DMS 273 treated with DMSO at 0.1 percent for 48 hours (cell line): ENCODE measurements at places on chromosomes 2 and 18.

DNA sequence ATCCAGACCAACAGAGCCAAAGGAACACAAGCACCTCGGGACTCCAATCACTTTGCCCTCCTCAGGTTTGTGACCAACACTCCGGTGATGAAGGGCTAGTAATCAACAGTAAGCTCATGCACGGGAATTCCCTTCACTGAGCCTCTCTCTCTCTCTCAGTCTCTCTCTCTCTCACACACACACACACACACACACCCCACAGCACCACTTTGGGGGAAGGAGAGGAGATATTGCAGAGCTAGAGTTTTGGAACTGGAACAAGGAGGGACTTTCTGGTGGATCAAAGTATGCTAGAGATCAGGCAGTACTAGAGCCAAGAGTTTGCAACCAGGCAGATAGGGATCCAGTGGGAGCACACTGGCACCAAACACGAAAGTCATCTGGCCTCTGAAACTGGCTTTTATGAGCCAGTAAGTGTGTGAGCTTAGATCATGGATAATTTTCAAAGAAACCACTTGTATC, 98.7 kb downstream of the ANKRD44 start:
- DNase-seq, result no peak

DNA sequence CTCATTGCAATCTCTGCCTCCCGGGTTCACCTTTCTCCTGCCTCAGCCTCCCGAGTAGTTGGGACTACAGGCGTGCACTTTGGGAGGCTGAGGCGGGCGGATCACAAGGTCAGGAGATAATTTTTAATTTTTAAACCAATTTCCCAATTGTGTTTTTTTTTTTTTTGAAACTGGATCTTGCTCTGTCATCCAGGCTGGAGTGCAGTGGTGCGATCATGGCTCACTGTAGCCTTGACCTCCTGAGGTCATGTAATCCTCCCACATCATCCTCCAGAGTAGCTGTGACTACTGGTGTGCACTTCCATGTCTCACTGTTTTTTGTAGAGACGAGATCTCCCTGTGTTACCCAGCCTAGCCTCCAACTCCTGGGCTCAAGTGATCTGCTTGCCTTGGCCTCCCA, 49.3 kb downstream of the GLS start:
- no peak for DNase-seq

GRCh38 chr2:113012436-113013335, 7.4 kb downstream of the IL36A start:
- DNase-seq, result no peak

DNA sequence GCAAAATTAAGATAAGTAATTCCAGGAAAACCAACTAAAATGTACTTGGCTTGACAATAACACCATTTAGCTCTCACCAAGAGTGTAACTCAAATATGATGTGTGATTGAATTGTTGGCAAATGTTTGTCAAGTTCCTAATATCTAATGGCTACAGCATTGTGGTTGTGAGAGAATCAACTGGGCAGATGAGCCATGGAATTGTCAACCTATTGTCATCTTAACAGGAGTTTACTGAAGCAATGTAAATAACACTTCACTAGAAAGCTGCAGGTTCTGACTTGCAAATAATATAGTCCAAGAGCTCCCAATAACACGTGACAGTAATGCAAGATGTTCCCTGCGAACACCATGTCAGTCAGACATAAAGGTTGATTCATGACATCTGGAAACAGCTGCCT, 495.2 kb upstream of the MEIS1 start:
- DNase-seq, result no peak

DNA sequence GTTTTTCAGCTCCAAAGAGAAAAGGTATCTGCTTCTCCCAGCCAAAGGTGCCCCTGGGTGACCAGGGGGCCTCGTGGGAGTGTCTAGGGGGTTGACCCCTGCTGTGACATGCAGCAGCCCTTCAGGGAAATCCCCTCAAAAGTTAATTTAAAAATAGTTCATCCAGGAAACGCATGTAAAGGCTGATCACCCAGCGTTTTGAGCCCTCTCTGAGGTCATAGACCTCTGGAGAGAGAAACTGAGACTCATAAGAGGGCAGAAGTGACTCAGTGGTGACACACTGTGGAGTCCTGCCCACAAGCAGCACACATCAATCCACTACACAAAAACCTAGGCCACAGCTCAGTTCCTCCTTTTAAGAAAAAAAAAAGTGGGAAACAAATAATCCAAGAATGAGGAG, 11.9 kb downstream of the GAL3ST2 start:
- no peak for DNase-seq

DNA sequence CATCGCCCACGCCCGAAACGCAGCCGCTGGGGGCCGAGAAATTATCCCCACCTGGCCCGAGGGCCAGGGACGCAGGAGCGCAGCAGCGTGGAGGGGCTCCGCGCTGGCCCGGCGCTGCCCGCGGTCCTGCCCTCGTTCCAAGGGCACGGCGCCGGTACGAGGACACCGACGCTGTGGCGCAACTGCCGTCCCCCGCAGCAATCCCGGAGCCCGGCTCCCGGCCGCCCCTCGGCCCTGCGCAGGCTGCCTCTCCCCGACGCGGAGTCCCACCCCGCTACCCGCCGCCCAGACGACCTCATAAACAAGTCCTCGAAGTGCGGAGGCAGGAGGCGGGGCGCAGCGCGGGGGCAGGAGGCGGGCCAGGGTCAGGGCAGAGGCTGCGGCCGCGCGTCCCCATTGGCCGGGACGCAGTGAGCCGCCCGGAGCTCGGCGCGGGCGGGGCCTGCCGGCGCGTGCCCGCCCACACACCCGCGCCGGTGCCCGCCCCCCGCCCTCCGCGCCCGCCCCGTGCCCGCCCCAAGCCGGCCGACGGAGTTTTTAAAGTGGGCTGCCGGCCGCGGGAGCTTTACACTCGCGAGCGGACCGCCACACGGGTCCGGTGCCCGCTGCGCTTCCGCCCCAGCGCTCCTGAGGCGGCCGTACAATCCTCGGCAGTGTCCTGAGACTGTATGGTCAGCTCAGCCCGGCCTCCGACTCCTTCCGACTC, at the start of gene EPAS1:
TSS of gene EPAS1 (plus strand) at position 568 of the 706 bp plus-strand sequence. CDS start 505 bp downstream, outside the sequence.
- peak; percentile 44 for DNase-seq

- DNase-seq, result no peak
Measured at GRCh38 chr2:187918996-187919821, 365.0 kb upstream of the TFPI start.

- DNase-seq, result no peak
Measured at GRCh38 chr2:167943897-167944296, 303.5 kb downstream of the STK39 start.

- no peak for DNase-seq
Measured at GRCh38 chr18:54531402-54532065, 59.5 kb upstream of the DYNAP start.

- DNase-seq, result no peak
Measured at GRCh38 chr2:45093181-45093580, 83.9 kb upstream of the SIX2 start.

DNA sequence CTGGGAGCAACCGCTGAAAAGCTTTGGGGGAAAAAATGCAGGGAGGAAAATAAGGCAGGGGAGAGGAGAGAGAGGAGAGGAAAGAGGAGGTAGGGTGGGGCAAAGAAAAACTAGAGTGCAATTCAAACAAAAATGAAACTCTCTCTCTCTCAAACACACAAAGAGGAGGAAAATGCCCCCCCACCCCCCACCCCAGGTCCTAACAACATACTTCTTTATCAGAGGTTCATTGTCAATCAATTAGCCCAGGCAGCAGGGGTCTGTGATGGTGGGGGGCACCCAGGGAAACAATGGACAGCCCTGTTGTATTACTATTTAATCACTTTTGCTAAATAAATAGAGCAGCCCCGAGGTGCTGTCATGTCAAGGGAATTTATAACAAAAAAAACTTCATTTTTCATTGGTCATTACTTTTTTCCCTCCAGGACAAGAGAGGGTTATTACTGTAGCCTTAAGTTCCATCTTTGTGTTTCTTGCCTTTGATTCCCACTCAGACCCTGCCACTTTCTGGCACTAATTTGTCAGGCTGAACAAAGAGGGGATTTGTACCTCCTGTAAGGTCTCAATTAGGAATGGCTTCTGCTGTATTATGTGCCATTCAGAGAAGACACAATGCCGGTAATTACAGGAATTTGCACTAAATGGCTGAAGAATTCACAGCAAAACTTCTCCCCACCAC, 55.0 kb downstream of the PLEKHM3 start:
- no peak for DNase-seq

- peak; percentile 91 for DNase-seq
Measured at GRCh38 chr2:165406173-165406572, 63.3 kb upstream of the CSRNP3 start.

- DNase-seq, result peak; percentile 60
Measured at GRCh38 chr2:70785137-70785911, 5.1 kb downstream of the FIGLA start.

- DNase-seq, result no peak
Measured at GRCh38 chr2:232147440-232148077, 186.0 kb downstream of the DIS3L2 start.

DNA sequence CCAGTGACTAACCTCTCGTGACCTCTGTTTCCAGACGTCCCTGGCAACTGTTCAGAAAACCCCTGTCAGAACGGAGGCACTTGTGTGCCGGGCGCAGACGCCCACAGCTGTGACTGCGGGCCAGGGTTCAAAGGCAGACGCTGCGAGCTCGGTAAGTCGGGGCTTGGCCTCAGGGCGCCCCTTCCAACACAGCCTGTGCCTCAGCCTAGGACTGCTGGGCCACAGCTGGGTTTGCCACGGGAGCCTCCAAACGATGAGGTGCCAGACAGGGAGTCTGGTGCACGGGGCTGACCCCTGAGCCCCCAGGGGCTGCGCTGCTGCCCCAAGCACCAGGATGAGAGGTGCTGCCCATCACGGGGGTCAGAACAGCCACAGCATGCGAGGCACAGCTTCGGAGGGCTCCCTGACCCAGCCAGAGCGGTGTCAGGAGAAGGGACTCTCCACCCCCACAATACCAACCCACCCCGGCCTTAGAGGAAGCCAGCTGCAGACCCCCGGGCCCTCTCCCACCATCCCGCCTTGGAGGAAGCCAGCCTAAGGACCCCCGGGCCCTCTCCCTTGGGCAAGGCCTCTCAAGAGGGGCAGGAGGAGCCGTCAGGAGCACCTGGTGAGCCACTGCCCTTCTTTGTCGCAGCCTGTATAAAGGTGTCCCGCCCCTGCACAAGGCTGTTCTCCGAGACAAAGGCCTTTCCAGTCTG, 20.3 kb downstream of the MTERF4 start:
- no peak for DNase-seq

DNA sequence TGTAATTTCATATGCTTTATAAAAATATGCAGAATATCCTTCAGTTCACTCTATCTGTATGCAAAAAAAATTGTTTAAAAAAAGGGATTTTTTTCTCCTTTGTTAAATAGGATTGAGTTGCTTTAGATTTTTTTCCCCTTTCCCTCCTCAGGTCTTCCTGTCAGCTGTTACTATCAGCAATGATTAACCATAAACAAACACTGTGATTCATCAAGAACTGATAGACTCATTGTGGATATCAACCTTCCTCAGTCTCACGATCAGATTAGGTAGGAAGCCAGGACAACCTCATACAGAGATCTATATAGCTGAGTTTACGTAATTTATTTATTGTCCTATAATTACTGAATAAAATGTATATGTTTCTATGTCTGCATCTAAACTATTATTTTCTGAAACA, 2136.2 kb upstream of the CELF4 start:
- no peak for DNase-seq

DNA sequence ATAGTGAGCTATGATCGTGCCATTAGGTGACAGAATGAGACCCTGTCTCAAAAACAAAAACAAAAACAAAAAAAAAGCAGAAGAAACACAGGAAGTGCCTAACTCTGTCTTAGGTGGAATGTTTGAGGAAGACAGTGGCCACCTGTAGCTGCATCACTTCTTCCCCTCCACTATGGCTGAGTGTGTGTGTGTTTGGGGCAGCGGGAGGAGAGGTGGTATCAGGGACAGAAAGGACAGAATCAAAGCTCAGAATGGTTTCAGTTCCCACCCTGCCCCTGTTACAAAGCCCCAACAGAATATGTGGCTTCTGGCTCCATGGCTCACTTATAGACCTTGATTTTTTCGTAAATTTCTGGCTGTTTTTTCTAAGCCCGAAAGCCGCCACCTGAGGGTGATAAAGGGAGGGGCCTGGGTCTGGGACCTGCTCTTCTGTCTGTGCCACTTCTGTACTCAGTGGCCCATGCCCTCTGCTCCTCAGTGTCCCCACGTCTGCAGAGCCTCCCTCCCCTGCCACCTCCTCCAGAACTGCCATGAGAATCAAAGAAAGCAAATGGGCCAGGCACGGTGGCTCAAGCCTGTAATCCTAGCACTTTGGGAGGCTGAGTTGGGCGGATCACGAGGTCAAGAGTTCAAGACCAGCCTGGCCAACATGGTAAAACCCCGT, 27.4 kb downstream of the SERTAD2 start:
- DNase-seq, result no peak

- DNase-seq, result no peak
Measured at GRCh38 chr2:173076581-173077345, 1.1 kb downstream of the MAP3K20 start.

DNA sequence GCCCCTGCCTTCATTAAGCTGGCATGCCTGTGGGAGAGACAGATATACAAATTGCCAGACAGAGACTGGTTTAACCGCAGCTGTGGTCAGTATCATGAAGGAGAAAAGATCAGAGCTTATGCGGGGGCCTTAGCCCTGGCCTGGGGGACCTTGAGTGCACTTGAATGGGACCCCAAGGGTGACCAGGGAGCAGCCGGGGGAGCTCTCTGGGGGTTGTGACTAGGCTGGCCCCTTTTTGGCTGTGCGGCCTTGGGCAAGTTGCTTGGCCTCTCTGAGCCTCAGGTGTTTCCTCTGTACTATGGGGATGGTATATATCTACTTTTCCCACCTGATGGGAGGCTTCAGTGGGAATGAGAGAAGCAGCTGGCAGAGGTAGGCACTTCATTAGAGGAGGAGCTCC, 35.7 kb downstream of the INHBB start:
- DNase-seq, result no peak

DNA sequence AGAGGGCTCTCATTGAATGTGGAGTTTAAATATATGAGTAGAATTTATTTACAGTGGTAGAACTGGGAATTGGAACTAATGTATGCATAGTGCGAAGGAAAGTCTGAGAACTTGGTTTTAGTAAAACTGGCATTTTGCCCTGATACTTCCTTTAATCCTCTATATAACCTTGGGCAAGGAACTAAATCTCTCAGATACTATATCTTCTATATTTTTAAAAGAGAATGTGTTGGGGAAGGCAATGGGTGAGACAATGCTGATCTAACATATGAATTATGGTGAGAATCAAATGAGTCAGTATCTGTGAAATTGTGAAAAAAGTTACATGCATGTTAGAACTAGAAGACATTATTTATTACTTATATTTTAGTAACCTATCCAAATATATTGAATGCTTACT, 2109.4 kb upstream of the PIK3C3 start:
- no peak for DNase-seq

DNA sequence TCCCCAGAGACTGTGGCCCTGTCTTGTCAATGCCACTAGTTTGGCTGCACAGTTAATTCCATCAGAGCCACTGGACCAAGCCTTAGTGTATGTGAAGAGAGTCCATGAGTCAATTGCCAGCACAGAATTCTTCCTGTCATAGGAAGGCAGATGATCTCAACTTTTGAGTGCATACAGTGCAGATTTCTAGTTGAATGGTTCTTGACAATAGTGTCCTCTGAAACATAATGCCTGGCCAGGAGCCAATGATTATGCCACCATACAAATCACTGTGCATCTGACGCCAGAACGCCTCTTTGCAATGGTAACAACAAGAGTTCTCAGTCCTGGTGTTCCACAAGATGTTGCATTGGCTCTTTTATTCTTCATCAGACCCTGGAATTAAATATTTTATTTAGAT, 7.1 kb downstream of the NEUROD1 start:
- no peak for DNase-seq
